Activated CD8-positive, alpha-beta T cell treated with anti-CD3 and anti-CD28 coated beads, Interleukin-2, amount 10 ng/mL, durations not matched to agents 7 days and 5 days (primary cell): ENCODE measurements at places on chromosomes 16 and 17. TPM values are rescaled to one million over a fixed set of nuclear protein-coding genes. Genes with fewer than 3 reads are reported as not detected.

DNA sequence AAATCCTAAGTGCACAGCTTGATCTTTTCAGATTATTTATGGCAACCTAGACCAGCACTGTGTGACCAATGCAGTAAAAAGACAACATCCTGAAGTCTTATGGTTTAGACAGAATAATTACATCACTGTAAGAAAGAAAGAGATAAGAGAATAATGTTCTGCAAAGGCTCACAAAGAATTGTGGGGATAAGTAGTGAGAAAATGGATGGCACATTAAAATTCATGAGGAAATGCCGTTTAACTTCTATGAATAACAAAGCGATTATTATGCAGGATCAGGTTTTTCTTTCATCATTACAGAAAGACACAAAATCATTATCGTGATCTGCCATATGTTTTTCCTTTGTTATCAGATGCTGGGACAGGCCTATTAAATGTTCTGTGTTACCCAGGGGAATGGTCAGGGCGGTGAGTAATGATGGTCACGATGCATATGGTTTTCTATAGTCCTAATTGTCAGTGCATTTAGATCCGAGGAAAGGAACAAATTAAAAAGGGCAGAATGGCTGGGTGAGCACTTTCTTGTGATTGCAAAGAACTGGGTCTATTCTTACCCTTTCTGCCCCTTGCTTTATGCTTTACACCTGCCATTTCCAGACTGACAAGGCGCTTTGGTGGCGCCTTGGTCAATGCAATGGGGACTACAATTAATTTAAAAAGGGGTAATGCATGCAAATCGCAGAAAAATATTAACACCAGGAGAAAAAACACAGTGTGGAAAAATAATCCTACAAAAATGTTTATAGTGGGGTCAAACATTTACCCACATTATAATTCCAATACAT, 18.1 kb upstream of the DHX40 start:
- DNase-seq = no peak

- no peak for DNase-seq
These were observed 4.7 kb upstream of the SMTNL2 start for GRCh38 chr17:4579678-4580077.

- no peak for DNase-seq
These were observed 15.4 kb upstream of the RMI2 start for GRCh38 chr16:11329891-11330290.

GRCh38 chr17:74467221-74467951, 952 bp downstream of the CD300A start:
- no peak for DNase-seq

GRCh38 chr17:49575679-49576087, at the start of gene NXPH3:
Gene NXPH3, plus strand, starts transcription at chr17:49575871. Its CDS starts 349 bp downstream, at chr17:49576220.
- DNase-seq = peak; percentile 75

- peak; percentile 96 for DNase-seq
These were observed 14.8 kb downstream of the TRARG1 start for GRCh38 chr17:1294157-1294717.

DNA sequence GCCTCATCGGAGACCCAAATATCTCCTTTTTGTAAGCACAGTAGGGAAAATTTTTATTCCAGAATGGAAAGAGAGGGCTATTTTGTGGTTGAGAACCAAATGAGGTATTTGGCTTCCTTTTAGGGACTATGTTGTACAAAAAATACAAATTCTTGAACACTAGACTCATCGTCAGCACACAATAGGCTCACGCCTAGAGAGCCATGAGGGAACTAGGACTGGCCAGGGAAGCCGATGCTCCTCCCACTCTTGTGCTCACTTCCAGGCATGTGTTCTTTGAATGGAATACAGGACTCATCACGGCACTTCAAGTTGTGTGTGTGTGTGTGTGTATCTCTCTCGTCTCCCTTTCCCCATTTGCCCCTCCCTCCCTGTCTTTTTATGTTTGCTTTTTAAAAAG, 17.8 kb upstream of the BLMH start:
- no peak for DNase-seq

DNA sequence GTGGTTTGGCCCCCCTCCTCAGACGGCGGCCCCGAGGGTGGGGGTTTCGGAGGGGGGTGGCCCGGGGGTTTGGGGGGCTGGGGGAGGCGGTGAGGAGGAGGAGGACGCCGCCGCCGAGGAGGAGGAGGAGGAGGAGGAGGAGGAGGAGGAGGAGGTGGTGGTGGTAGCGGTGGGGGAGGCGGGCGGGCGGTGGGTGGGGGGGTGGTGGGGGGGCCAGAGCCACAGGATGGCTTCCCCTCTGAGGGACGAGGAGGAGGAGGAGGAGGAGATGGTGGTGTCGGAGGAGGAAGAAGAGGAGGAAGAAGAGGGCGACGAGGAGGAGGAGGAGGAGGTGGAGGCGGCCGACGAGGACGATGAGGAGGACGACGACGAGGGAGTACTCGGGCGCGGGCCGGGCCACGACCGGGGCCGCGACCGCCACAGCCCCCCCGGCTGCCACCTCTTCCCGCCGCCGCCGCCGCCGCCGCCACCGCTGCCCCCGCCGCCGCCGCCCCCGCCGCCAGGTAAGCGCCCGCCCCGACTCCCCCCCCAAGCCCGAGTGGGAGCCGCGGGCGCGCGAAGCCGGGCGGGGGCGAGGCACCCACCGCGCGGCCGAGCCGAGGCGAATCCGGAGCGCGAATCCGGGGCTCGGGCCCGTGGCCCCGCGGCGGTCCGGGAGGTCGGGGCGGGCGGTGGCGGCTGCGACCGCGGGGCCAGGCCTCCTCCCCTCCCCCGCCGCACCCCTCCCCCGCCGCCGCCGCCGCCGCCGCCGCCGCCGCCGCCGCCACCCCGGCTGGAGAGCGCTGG, 3.8 kb upstream of the CHD3 start:
- DNase-seq = peak; percentile 49

GRCh38 chr16:82093666-82094300, 58.7 kb downstream of the HSD17B2 start:
- DNase-seq = peak; percentile 24

- DNase-seq = peak; percentile 36
These were observed 81.0 kb downstream of the TMEM100 start for GRCh38 chr17:55641676-55642081.

DNA sequence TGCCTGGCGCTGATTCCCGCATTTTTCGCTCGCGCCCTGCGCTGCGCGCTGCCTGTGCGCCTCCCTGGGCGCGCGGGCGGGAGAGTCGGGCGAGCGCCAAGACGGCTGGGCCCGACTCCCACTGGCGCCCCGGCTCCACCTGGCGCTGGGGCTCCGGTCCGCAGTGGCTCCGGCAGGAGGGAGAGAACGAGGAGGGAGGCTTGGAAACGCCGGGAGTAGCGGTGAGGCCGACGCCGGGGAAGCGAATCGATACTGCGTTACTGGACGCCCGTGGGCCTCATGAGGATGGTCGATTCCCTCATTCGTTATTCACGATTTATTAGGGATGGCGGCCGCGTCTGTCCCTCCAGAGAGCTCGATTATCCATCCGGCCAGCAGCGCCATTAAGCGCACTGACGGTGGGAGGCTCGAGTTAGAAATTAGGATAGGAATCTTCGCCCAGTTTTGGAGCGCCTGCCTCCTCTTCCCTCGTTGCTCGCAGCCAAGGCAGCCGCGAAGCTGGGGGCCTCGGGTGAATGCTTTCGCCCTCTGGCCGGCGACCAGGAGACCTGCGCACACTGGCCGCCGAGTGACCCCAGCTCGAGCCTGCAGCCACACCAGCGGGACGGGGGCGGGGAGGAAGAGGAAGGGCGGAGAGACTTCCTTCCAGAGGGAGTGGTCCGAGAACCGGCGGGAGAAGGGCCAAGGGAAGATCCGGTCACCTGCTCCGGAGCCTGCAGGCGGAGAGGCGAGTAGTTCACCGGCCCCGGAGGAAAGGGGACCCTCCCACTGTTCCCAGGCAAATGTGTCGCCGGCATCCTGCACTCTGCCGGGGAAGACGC, 1.3 kb upstream of the PCGF2 start:
- no peak for DNase-seq

DNA sequence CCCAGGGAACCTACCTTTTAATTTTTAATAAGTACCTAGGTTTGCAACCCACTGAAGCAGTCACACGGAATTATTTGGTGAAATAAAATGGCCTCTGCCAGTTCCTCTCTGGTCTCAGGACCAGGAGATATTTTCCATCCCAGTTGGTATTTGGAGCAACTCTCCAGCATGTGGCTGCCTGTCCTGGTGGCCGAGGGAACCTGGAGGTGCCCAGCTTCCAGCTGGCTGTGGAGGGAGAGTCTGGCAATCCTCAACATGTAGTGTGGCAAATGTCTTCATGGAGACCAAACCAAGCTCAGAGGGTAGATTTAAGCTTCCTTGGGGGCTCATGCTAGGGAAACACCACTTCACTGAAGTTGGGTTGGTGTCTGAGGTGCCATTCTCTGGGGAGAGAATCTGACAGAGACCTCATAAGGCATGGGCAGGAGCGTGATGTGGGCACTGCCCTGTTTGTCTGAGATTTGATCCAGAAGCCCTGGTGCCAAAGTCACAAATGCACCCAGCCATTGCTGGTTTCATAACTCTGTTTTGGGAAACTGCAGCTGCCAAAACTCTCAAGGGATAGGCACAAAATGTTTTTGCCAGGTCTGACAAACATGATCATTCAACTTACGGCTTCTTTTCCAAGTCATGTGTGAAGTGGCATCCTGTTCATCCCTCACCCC, 2.8 kb downstream of the MT1X start:
- DNase-seq = no peak

DNA sequence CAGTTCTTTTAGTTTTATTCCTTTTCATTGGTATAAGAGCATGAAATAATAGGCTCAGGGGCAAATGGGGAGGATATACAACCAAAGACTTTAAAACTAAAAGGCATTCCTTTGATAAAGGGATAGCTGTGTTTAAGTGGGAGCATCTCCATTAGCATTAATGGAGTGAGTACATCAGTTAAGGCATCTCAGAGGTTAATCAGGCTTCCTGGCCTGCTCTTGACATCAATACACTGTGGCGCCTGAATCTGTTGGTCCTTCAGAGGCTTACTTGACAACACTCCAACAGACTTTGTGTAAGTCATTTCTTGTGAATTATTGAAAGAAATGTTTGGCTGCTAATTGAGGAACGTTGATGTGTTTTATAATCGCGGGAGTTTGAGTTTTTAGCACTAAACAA, 230.7 kb downstream of the BCAS3 start:
- DNase-seq = no peak

DNA sequence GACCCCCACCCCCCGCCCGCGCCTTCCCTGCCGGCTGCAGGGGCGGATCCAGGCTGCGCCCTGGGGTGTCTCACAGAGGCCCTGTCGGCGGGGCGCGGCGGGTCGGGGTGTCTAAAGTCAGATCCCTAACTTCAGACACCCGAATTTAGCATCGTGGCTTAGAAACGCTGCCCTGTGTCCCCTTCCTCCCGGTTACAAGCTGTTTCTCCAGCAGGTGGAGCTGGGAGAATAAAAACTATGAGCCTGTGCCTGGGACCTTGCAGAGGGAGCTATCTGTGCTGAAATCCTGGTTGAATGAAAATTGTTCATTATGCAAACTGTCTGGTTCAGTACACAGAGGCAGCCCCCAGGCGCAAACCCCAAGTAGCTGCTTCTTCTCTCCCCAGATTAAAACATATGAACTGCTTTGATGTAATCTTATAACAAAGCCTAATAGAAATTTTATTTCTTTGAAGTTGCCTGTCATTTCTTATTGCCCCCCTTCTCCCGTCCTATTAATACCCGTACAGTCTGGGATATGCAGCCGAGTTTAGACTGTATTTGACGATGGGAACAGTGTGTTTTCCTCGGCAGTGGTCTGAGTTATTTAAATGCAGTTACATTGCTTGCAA, 79.0 kb downstream of the RPA1 start:
- peak; percentile 59 for DNase-seq

- peak; percentile 10 for DNase-seq
These were observed 55.0 kb downstream of the SPACA3 start for GRCh38 chr17:33046361-33047255.

GRCh38 chr16:79381603-79382042, 218.9 kb downstream of the MAF start:
- no peak for DNase-seq

DNA sequence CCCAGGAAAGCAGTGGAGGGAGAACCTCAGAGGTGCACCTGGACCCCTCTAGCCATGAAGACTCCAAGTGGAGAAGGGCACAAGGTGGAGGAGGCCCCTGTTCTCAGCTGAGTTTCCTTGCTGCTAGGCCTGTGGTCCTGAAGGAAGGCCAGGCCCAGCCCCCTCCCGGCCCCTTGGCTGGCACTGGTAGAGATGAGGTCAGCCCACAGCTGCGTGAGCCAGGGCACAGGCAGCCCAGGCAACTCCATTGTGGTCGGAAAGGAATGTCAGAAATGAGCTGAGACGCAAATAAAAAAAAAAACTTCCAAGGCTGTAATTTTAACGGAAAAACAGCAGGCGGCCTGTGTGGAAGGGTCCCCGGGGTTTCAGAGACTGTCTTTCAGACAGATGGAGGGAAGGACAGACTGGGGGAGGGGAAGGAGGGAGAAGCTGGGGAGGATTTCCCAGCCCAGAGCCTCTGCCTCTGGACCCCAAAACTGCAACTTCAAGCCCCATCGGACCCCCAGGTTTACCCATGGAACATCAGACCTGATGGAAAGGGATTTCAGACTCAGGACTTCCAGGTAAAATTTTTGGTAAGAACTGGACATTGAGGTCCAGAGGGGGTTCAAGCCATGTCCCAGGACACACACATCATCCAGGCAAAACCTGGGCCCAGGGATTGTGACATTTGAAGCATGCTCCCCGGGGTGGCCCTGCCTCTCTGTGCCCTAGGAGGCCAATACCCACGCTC, 25.6 kb upstream of the MRPS23 start:
- DNase-seq = no peak

DNA sequence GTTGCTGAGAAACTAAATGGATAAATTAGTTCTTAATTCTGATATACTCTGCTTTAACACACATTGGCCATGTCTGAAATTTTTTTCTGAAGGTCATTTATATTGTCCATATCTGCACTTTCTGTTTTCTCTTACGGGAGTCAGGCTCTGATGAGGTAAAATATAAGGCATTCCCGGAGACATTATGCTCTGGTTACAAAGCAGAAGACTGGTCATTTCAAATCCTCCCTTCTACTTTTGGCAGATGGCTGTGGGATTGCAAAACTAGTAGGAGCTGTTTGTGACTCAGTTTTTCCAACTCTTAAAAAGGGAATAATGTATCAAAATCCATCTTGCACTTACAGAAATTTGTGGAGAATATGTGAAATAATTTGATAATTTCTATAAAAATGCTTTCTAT, 92.2 kb upstream of the CPHXL start:
- DNase-seq = no peak

- DNase-seq = no peak
These were observed 2.6 kb downstream of the ABR start for GRCh38 chr17:1177016-1177700.

- no peak for DNase-seq
These were observed 72.8 kb downstream of the RPH3AL start for GRCh38 chr17:279776-280175.

GNG13 gene
- total RNA-seq = not detected

ZFP3 gene
- total RNA-seq = 3.3 TPM

EPOP gene
- 11.4 TPM for total RNA-seq

KRT15 gene
- not detected for total RNA-seq

MRPL45 gene
- 25.8 TPM for total RNA-seq

ZG16 gene
- not detected for total RNA-seq

GUCY2D gene
- not detected for total RNA-seq

GCGR gene
- total RNA-seq = not detected
